ENCODE measurements at places on chromosomes 5 and 9.
A peak's percentile ranks its signal among the peaks of the same experiment; 100 is the strongest.

DNA sequence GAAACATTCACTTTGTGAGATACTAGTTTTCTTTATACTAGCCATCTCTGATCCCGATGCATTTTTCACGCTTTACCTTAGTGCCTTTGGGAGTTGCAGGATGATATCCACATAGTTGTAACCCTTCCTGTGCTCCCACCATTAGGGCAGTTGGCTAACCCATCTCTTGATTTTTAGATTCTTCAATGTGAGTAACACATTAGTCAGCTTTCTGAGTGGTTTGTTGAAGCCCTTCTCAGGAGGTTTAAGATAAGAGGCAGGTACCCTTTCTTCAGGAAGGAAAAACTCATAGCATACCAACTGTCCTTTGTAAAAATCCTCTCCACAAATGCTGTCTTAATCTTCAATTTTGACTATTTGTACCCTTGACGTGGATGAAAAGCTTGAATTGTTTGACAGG is 392.3 kb downstream of the DMAC1 start:
- no peak for DNase-seq

GRCh38 chr5:120516805-120517204 is 52.7 kb downstream of the PRR16 start:
- DNase-seq: no peak

DNA sequence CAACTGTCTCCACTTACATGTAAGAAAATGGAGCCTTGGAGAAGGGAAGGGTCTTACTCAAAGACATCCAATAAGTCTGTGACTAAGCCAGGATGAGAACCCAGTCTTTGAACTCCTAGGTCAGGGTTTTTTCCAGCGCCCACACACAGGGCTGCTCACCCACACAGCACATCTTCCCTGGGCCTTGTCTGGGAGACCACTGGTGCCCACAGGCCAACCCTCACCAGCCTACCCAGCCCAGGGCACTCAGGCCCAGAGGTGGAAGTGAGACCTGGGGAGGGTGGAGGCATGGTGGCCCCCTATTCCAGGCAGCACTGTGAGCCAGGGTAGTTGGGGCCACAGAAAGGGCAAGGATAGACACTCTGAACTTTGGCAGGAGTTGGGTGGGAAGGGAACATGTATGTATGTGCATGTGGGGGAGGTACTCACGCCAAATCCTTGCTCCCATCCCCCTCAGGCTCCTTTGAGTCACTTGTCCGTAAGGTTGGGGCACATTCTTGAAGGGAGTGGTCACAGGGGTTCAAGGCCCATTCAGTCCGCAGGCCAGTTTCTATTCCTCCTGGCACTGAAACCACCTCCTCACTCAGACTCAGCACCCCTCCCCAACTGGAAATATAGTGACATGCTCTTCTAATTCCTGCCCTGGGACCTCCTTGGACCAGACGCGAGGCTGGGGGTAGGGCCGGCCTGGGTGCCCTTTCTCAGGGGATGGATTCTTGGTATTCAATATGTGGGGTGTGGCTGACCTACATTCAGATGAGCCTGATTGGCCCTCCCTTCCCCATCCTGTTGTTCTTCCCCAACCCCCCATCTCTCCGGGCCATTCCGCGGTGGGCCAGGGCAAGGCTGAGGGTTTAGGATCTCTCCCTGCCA is 2.9 kb upstream of the SLC4A9 start:
- no peak for DNase-seq

DNA sequence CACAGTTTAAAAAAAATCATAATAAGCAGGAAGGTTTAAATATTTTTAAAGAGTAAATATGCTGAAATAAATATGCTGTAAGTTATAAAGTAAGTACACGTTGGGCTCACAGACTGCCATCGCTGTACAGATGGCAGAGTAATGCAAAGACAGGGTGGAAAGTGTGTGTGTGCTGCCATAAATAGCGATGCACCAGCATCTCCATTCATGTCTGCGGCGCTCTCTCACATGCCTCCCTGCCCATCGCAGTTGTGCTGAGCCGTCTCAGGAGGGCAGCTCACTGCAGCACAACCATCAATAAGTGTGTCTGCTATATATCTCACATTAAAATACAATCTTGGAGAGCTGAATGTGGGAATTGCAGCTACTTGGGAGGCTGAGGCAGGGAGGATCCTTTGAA is 14.3 kb downstream of the MOCS2 start:
- DNase-seq: no peak

- DNase-seq: no peak
Measured at GRCh38 chr5:82753374-82753773, 323.8 kb downstream of the TMEM167A start.

DNA sequence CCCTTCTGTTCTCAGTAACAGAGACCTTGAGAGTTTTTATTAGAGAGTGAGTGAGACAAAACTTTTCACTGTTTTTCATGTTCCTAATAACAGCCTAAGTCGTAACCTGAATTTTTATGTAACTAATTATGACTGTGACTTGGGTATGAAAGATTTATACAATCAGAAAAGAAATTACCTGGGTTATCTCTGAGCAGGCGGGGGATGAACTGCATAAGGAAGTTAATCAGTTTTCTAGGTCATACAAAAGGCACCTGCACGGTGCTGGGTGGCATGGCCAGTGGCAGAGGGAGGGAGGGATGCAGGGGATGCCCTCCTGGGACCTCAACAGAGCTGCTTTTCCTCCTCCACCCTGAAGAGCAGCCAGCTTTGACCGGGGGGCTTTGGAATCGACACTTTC is 219.8 kb downstream of the HSPA4 start:
- DNase-seq: no peak

GRCh38 chr5:138149530-138149929 is 10.3 kb upstream of the NME5 start:
- no peak for DNase-seq

GRCh38 chr5:93100428-93100827 is 480.6 kb downstream of the NR2F1-AS1 start:
- DNase-seq: no peak

DNA sequence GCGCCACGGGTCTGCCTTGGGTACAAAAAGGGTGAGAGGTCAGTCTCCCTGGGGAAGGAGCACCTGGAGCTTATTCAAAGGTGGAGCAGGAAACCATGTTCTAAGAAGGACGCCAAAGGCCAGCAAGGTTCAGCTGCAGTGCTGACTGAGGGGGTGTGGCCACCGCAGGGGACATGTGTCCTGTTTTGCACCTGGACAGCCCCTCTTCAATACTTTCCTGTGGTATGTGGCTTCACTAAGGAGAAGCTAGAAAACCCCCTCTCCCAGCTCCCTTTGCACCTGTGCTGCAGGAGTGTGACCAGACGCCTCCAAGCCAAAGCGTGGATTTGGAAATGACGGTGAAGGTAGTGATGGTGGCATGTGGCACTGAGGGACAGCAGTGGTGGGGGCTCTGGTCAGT is 23.6 kb downstream of the TRIM14 start:
- no peak for DNase-seq

DNA sequence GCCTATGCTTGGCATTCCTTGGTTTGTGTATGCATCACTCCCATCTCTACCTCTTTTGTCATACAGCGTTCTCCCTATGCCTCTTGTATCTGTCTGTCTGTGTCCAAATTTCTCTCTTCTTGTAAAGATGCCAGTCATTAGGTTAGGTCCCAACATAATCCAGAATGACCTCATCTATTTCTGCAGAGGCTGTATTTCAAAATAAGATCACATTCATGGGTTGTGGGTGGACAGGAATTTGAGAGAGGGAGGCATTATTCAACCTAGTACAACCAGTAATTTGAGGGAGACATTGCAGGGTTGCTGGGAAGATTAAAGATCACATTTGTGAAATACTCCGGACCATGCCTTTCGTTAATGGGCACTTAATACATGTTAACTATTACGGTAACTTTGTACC is 155.0 kb downstream of the MAN2A1 start:
- DNase-seq: no peak

GRCh38 chr9:33125871-33126823 is 41.0 kb downstream of the B4GALT1 start:
- no peak for DNase-seq

DNA sequence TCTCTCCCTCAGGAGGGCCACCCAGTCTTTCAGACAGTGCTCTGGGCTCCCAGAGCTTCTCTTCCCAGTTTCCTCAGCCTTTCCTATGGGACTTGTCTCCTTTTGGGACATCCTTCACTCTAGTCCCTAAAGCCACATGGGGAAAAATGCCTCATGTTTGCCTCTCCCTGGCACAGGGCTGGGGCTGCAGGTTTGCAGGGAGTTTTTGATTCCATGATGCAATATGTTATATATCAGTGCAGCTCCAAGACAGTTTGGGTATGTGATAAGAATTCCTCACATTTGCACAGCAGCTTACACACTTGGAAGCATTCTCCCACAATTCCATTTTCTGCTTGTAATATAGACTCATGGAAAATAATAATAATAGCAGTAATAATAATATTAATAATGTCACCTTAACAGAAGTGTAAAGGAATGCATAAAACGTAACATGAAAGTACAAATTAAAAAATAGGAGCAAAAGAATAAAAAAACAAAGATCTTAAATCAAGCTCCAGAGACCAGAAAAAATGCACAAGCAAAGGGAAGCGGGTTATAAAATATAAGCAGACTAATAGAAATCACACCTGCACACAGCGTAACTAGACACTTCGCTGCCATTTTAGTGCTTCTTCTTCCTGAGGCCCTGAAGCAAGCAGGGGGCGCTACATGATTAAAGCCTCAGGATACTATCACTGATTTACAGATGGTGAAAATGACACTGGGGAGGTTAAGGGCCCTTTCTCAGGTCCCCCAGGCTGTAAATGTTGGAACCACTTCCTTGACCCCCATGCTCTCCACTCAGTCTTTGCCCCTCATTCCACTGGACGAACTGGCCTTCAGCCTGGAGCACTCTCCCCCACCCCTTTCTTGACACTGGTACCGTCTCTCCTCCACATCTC is 70.0 kb upstream of the IL17B start:
- no peak for DNase-seq

GRCh38 chr5:172294831-172295230 is 11.3 kb upstream of the UBTD2 start:
- DNase-seq: no peak

- peak; percentile 33 for DNase-seq
Measured at GRCh38 chr9:10612641-10613398, at the start of gene PTPRD. TSS of gene PTPRD (minus strand) at chr9:10613002.

GRCh38 chr5:95543017-95543705 is 11.6 kb downstream of the SKIC3 start:
- peak; percentile 4 for DNase-seq

DNA sequence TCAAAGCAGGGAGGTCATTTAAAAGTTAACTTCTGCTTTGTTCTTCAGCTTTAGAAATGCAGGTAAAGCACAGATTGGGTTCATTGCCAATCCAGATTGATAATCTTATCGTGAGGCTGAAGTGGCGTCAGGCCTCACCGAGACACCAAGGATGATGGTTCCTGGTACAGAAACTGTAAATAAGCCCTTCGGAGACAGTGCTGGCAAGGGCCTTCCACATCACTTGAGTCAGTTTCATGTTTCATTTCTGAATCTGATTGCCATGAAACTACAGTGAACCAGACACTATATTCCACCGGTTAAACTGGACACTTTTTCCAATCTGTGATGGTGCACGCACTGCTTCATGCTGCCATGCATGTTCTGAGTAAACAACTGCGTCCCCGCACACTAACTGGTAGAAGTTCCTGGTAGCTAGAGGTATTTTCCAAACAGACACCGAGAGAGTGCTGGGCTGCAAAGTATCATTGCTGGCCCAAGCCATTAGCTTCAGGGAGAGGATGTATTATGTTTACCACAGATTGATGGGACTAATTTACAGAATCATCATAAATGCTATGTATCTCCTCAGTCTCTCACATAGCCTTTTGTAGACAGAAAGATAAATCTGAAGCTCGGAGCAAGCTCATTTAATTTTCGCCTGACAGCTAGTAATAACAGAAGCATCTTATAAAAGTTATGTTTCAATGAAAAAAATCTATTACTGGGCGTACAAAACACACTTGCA is 336.1 kb downstream of the GLIS3 start:
- no peak for DNase-seq

DNA sequence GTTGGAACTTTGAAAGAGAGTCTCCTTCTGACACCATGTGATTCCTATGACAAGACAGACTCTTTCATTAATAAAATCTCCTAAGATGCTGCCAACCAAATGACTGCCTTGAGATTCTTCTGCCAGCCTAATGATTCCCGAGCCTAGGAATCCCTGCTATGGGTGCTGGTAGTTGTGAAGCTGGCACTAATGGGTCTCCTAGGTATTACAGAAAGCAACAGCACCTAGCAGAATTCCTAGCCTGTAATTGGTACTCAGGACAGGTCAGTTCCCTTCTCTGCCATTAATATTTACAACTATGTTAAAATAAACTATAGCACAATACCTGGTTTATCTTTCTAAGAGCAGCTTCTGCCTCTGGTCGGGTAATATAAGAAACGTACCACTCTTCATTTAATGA is 19.3 kb downstream of the C5orf58 start:
- no peak for DNase-seq

DNA sequence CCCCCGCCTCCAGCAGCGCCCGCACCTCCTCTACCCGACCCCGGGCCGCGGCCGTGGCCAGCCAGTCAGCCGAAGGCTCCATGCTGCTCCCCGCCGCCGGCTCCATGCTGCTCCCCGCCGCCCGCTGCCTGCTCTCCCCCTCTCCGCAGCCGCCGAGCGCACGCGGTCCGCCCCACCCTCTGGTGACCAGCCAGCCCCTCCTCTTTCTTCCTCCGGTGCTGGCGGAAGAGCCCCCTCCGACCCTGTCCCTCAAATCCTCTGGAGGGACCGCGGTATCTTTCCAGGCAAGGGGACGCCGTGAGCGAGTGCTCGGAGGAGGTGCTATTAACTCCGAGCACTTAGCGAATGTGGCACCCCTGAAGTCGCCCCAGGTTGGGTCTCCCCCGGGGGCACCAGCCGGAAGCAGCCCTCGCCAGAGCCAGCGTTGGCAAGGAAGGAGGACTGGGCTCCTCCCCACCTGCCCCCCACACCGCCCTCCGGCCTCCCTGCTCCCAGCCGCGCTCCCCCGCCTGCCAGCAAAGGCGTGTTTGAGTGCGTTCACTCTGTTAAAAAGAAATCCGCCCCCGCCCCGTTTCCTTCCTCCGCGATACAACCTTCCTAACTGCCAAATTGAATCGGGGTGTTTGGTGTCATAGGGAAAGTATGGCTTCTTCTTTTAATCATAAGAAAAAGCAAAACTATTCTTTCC is 19.3 kb downstream of the CDKN2A start:
- peak; percentile 78 for DNase-seq

- no peak for DNase-seq
Measured at GRCh38 chr5:153101235-153102180, 389.0 kb upstream of the GRIA1 start.

- no peak for DNase-seq
Measured at GRCh38 chr9:116157436-116158138, 4.0 kb downstream of the PAPPA start.

- no peak for DNase-seq
Measured at GRCh38 chr9:95086564-95086955, 230.9 kb downstream of the FANCC start.

- no peak for DNase-seq
Measured at GRCh38 chr5:167814828-167815227, 476.6 kb upstream of the WWC1 start.

DNA sequence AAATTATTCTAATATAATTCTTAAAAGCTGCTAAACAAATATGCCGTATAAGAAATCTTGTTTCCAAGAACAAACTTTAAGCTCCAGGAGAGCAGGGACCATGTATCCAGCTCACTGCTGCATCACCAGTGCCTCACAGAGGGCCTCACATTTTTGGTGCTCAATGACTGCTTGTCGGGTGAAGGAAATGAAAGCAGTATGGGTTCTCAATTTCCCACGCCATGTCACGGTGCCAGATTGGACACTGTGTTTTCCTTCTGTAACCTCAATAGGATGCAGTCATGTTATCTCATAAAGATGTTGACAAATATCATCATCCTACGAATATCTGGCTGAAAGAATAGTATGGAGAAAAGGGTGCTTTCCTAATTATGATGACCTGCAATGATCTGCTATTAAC is 64.7 kb downstream of the POU5F2 start:
- no peak for DNase-seq

Data from NCI-H2107 (cell line).